ENCODE measurements at places on chromosomes 5 and 9. TPM values are rescaled to one million over a fixed set of nuclear protein-coding genes. Genes with fewer than 3 reads are reported as not detected.

The DIRAS2 gene
- 55.4 TPM for total RNA-seq

The RLN1 gene
- total RNA-seq: not detected

DNA sequence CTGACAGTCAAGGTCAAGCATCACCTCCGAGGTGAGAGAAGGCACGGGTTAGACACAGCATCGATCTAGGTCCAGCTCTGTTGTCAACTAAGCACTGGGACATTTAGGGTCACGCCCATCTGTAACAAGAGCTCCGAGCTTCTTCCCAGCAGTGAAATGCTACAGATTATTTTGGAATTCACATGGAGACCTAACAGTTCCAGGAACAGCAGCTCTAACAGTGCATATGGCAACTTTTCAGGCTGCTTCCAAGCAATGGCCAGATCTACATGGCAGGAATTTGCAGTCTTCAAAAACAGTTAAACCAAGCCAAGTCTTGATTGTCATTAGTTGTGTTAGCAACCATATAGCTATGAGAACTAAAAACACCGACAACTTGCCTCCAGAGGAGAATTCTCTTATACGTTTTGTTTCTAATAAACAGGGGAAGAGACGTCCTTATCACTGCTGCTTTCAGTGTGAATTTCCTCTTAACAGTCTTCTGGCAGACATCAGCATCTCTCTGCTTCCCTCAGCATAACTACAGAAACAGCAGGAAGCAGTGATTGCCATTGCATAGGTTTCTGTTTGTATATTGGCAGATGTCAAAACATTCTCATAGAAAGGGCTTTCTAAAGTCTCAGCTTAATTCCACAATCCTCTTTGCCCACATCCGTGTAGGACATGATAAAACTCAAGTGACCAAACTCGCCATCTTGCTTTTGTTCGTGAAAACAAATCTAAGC, 242.1 kb upstream of the DAPK1 start:
- no peak for DNase-seq

GRCh38 chr5:51278539-51278938, 104.7 kb upstream of the ISL1 start:
- DNase-seq: no peak

- no peak for DNase-seq
These were observed 670 bp downstream of the CCDC171 start for GRCh38 chr9:15553528-15553898.

All from frontal cortex (tissue), 4 donors.